ENCODE measurements at places on chromosomes 3 and 15.
A peak's percentile ranks its signal among the peaks of the same experiment; 100 is the strongest.

DNA sequence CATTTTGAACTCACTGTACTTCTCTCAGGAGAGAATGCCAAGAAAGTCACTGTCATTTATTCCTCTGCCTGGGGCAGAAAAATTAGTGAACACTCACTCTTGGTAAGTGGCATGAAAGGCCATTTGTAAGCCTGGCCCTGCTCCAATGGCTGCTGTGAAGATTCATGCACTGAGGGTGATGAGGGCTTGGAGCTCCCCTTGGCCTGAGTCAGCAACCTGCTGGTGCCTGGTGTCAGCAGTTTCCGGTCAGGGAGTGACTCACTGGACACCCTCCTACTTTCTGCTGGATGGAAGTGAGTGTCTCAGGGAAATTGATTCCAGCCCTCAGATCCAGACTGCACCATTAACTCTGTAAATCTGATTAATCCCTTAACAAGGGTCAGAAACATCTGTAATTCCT lies 37.6 kb downstream of the TRA2B start:
- no peak for DNase-seq

GRCh38 chr3:158659454-158660237 lies 12.8 kb downstream of the LXN start:
- peak; percentile 50 for DNase-seq

- DNase-seq, result no peak
Observed at GRCh38 chr3:123781138-123781537, 103.0 kb downstream of the MYLK start.

- DNase-seq, result no peak
Observed at GRCh38 chr3:184143327-184143726, 8.2 kb downstream of the EIF2B5 start.

DNA sequence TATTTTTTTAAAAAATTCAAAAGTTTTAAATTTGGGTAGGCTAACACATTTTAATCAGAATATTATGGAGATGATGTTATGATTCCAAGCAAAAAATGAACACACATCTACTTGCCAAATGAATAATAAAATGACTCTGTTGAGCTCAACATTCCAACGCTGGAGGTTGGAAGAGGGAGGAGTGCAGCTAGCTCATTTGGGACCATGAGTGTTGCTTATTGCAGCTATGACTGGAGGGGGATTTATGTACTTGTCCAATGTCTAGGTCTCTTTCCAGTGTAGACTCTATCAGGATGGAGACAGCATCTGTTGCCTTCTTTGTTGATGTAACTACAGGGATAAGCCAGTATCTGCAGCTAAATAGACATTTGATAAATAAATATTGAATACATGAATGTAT lies 310.6 kb downstream of the CACNA2D3 start:
- no peak for DNase-seq

DNA sequence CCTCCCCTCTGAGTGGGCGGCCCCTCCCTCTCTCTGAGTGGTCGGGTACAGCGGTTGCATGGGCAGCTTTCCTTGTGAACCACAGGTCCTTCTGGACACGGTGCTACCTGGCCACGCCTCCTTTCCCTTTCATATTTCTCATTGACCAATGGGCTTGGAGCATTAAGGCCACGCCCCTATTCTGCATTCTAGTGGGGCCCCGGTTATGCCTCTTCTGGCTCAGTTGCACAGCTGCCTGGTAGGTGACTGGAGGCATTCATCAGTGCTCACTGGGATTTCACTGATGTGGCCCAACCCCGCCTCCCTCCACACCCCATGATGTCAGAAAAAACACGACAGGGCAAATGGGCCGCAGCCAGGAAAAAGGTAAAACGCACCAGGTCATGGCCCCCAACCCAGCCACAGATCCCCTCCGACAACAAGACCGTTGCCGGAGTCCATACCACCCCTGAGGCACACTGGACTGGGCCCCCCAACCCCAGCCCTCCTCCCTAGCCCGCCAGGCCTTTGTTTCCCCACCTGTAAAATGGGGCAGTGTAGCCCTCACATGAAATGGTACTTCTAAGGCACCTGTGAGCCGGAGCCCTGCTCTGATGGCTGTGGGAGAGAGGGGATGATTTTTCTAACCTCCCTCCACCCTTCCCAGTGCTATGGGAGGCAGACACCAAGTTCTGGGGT lies 26.3 kb downstream of the NGRN start:
- DNase-seq, result no peak
